Neural crest cell (in vitro differentiated cells): ENCODE measurements at places on chromosomes 12 and 14. TPM values are rescaled to one million over a fixed set of nuclear protein-coding genes. Genes with fewer than 3 reads are reported as not detected.

Gene AP5M1
- 37.5 and 42.0 TPM in 2 replicates for total RNA-seq

Gene OR6C2
- total RNA-seq: not detected in 2 replicates

Gene INHBE
- 0.36 and 0.61 TPM in 2 replicates for total RNA-seq

Gene MYH6
- total RNA-seq: not detected in 2 replicates

Gene LPAR5
- total RNA-seq: not detected in 2 replicates

Gene CDH24
- total RNA-seq: 33.7 and 37.2 TPM in 2 replicates
